ENCODE measurements at places on chromosomes 3 and 15.

DNA sequence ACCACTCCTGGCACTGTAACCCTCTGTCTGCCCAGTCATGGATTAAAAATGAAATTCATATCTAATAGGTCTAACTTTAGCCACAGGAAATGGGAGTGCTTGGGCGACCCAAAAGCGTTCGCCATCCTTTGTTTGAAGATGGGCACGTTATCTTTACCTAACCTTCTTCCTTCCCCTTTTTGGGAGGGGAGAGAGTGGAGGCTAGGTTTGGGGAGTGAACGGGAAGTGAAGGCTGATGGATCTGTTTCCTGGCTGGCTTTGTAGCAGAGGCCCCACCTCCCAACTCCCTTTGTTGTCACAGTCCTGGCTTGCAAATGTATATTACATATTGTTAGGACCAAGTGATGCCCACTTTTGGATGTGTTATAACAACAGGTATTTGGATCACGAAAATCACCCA, 98.1 kb upstream of the ARHGEF3 start:
- no peaks in the 10 kb centered on the region for H3K27me3 ChIP-seq
- DNase-seq, result no peak
- no peak overlapping the region for H3K4me3 ChIP-seq
- no peaks in the 10 kb centered on the region for H3K36me3 ChIP-seq
- H3K27ac ChIP-seq, result no peak overlapping the region
- peaks cover 31% of the 10 kb centered on the region for H3K4me1 ChIP-seq

DNA sequence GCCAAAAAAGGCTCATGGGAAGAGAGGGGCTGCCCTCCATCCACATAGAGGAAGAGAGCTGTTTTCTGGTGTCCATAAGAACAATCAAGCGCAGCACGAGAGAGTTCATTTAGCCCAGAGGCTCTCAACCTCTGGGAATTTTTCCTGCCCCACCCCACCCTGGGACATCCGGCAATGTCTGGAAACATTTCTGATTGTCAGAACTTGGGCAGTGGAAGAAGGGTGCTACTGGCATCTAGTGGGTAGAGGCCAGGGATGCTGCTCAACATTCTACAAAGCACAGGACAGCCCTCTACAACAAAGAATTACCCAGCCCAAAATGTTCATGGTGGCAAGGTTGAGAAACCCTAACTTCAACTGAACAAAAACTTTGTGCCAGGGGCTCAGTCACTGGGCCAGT, 92.9 kb downstream of the RAB11A start:
- H3K36me3 ChIP-seq, result no peaks in the 10 kb centered on the region
- no peaks in the 10 kb centered on the region for H3K27me3 ChIP-seq
- no peak for DNase-seq
- H3K4me3 ChIP-seq, result no peak overlapping the region
- H3K4me1 ChIP-seq, result no peaks in the 10 kb centered on the region
- H3K27ac ChIP-seq, result no peak overlapping the region

- no peak overlapping the region for H3K27ac ChIP-seq
- H3K36me3 ChIP-seq, result no peaks in the 10 kb centered on the region
Measured at GRCh38 chr3:63387568-63387967, 109.5 kb downstream of the SYNPR start.

- H3K27ac ChIP-seq, result peak overlapping the region; percentile 75
- DNase-seq, result peak; percentile 65
- no peak overlapping the region for H3K4me3 ChIP-seq
- H3K36me3 ChIP-seq, result no peaks in the 10 kb centered on the region
- peaks cover 17% of the 10 kb centered on the region for H3K4me1 ChIP-seq
Measured at GRCh38 chr15:31013863-31014607, 22.6 kb upstream of the MTMR10 start.

DNA sequence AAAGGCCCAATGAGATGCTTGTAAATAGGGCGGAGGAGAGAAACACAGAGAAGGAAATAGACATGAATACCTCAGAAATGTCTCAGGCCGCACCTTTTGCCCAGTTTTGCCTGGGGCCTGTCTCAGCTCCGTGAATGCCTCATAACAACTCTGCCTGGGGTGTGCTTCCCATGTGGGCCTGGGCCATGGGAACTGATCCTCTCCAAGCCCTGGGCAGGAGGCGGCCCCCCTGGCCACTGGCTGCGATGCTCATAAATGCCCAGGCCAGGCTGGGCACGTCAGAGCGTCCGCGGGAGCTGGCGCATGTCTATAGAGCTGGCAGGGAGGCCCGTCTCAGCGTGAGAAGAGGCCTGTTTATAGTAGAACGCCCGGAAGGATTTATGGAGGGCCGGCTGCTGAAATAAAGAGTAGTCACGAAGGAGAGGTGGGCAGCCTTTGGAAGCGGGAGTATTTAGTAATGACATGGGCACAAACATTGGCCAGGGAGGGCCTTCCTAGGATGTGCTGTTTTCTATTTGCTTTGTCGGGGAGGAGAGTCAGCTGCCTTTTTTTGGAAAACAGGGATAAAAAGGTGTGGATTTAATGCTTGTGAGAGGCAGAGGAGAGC, 85.9 kb upstream of the IGF1R start:
- no peak overlapping the region for H3K27ac ChIP-seq
- no peak for DNase-seq
- no peak overlapping the region for H3K4me3 ChIP-seq
- no peaks in the 10 kb centered on the region for H3K4me1 ChIP-seq
- no peaks in the 10 kb centered on the region for H3K36me3 ChIP-seq

DNA sequence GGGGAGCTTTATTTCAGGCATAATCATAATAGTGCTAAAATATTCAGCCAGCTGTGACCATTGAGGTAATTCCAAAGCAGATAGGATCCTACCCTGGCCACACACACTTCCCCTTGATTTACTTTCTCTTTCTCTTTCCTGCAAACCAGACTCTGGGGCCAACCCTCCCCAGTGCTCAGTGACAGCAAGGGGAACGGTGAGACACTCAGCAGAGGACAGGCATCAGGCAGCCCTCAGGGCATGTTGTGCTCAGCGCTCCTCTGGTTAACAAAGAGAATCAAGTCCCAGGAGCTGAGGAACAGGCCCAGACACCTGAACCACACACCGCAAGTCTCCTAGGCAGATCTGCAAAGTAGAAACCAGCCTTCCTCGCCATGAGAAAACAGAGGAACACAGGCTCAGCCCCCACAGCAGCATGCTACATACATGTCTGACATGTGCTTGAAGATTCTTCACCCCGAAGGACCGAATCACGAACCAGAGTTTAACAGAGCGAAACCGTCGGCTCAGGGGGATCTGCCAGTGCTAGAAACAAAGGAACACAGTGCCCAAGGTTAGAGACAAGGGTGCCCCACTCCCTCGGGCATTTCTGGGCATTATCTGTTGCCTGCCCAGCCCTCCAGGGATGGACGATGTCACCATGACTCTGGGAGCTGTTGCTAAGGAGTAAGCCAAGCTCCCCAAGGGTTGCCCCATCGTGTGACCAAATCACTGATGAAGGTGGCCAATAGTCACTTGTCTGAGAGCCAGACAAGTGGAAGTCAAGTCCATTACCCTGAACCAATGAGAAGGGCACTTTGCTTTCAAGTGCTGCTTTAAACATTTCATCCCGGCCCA, 17.5 kb downstream of the HDC start:
- no peak overlapping the region for H3K4me3 ChIP-seq
- H3K4me1 ChIP-seq, result peaks cover 8% of the 10 kb centered on the region
- H3K36me3 ChIP-seq, result no peaks in the 10 kb centered on the region
- H3K27me3 ChIP-seq, result no peaks in the 10 kb centered on the region
- DNase-seq, result no peak

GRCh38 chr3:160090653-160091052, 102.0 kb downstream of the IL12A start:
- H3K4me1 ChIP-seq, result no peaks in the 10 kb centered on the region
- no peak for DNase-seq
- H3K27me3 ChIP-seq, result no peaks in the 10 kb centered on the region
- H3K4me3 ChIP-seq, result no peak overlapping the region
- H3K36me3 ChIP-seq, result no peaks in the 10 kb centered on the region
- H3K27ac ChIP-seq, result no peak overlapping the region

DNA sequence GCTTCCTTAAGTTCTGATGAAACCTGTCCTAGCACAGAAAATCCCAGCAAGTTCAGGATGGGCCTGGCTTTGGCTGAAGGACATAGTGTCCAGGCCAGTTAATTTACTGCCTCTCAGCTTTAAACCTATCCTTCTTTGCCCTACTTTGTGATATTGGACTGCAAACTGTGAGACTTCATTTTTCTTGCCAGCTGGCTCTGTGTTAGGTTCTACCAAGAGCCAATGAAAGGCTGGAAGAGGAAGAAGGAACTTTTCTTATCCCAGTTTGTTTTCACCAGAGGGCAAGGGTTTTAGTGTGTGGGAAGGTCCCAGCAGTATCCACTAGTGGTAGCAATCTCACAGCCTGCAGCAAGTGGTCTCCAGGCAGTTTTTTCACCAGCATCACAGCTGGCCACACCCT, 18.2 kb downstream of the DCUN1D1 start:
- no peak for DNase-seq
- H3K27me3 ChIP-seq, result no peaks in the 10 kb centered on the region
- peaks cover 4% of the 10 kb centered on the region for H3K36me3 ChIP-seq
- no peak overlapping the region for H3K4me3 ChIP-seq
- H3K4me1 ChIP-seq, result peaks cover 11% of the 10 kb centered on the region
- H3K27ac ChIP-seq, result no peak overlapping the region

DNA sequence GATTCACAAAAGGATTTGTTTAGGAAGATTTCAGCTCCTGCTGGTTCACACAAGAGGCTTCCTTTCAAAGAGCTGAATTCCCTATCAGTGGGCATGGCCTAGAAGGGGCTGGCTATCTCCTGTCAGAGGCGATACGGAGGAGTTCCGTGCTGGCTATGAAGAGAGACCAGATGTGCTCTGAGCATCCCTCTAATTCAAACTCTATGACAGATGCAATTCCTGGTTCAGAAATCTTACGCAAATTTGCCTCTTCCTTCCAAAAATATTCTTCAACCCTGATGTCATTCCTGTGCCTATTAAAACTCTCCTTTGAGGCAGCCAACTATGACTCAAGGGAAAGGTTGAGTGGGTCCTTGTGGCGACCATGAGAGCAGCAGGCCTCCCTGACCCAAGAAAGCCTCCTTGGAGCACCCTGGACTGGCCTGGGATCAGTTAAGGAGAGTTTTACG, 139.3 kb upstream of the HES1 start:
- H3K27me3 ChIP-seq, result no peaks in the 10 kb centered on the region
- no peak overlapping the region for H3K27ac ChIP-seq
- DNase-seq, result no peak
- no peaks in the 10 kb centered on the region for H3K36me3 ChIP-seq
- no peak overlapping the region for H3K4me3 ChIP-seq

DNA sequence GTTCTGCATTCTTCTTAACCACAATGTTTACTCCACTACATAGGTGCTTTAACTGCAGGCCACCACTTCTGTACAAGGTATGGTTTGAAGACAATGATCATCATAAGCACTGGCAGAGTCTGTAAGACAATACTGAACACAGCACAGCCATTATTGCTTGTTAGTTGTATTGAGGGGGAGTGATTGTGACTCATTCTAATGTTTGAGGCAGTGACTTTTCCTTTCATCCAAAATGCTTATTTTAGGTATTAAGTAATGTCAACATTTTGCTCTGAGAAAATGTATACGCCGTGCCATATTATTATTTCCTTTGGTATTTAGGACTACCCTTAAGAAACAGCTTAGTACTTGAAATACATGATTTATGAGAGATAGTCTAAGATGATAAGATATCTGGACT, 618.2 kb upstream of the ZNF717 start:
- no peaks in the 10 kb centered on the region for H3K4me1 ChIP-seq
- H3K27ac ChIP-seq, result no peak overlapping the region
- no peak for DNase-seq
- no peaks in the 10 kb centered on the region for H3K36me3 ChIP-seq

DNA sequence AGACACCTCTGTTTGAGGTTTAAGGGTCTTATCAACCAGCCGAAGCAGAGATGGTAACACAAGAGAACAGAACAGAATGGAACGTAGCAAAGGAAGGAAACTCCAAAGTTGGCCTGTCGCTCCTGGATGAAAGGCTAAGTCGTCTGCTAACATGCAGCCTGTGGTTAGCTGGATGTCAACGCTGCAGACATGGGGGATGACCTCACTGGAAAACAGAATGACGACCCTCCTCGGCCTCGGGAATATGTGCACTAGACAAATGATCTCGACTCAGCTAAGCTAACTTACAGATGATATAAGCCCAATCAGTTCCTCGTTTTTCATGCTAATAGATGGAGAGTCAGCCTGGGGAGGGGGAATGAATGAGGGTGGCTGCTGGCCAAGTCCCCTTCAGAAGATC, 177.8 kb upstream of the LRTM1 start:
- no peaks in the 10 kb centered on the region for H3K36me3 ChIP-seq
- DNase-seq, result no peak
- no peaks in the 10 kb centered on the region for H3K4me1 ChIP-seq
- no peak overlapping the region for H3K4me3 ChIP-seq

DNA sequence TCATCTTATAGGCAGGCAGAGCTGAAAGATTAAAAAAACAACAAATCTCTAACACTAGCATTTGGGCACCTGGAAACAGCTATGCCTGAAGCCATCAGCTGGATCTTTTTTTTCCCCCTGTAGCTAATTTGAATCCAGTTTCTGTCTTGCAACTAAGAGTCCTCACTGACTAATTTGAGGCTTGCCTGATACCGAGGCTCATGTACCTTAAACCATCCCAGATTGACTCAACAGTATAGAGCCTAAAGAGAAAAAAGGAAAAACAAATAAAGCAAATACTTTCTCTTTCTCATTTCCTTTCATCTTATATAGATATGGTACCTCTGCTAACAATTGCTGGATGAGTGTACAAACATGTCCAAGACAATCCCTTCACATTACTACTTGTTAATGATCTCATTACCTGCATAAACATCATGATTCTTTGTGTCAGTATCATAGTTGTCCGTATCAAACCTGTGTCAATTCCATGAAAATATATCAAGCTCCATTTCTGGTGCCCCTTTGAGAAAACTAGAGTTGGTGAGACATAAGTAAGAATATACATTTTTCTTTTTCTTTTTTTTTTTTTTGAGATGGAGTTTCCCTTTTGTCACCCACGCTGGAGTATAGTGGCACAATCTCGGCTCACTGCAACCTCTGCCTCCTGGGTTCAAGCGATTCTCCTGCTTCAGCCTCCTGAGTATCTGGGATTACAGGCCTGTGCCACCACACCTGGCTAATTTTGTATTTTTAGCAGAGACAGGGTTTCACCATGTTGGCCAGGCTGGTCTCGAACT, 43.1 kb downstream of the BHLHE40 start:
- H3K36me3 ChIP-seq, result no peaks in the 10 kb centered on the region
- H3K27me3 ChIP-seq, result no peaks in the 10 kb centered on the region
- H3K27ac ChIP-seq, result peak overlapping the region; percentile 18

GRCh38 chr3:128383316-128384235, 83.1 kb downstream of the DNAJB8 start:
- no peaks in the 10 kb centered on the region for H3K27me3 ChIP-seq
- H3K27ac ChIP-seq, result no peak overlapping the region
- no peaks in the 10 kb centered on the region for H3K36me3 ChIP-seq

GRCh38 chr3:73571238-73571794, 53.4 kb downstream of the PDZRN3 start:
- no peak for DNase-seq
- no peak overlapping the region for H3K27ac ChIP-seq
- no peaks in the 10 kb centered on the region for H3K4me1 ChIP-seq
- H3K36me3 ChIP-seq, result no peaks in the 10 kb centered on the region

- no peaks in the 10 kb centered on the region for H3K4me1 ChIP-seq
- DNase-seq, result no peak
- no peak overlapping the region for H3K4me3 ChIP-seq
- H3K27me3 ChIP-seq, result no peaks in the 10 kb centered on the region
- no peak overlapping the region for H3K27ac ChIP-seq
Measured at GRCh38 chr15:81929557-81929956, 116.3 kb downstream of the MEX3B start.

All from GM12878 (cell line).